ENCODE measurements at places on chromosomes 4 and X.

GRCh38 chrX:55056820-55057674 is 17.8 kb upstream of the PAGE2B start:
- peak; percentile 16 for DNase-seq

- no peak for DNase-seq
These were observed 42.0 kb downstream of the MTM1 start for GRCh38 chrX:150610446-150610845.

DNA sequence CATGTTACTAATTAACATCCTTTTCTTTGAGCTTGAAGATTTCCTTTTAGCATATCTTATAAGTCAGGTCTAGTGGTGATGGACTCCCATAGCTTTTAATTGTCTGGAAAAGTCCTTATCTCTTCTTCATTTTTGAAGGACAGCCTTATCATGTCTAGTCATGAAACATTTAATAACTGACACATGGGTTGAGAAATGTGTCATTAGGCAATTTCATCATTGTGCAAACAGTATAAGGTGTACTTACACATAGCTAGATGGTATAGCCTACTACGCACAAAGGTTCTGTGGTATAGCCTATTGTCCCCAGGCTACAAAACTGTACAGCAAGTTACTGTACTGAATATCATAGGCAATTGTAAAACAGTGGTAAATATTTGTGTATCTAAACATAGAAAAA is 34.5 kb upstream of the ALG13 start:
- no peak for DNase-seq

DNA sequence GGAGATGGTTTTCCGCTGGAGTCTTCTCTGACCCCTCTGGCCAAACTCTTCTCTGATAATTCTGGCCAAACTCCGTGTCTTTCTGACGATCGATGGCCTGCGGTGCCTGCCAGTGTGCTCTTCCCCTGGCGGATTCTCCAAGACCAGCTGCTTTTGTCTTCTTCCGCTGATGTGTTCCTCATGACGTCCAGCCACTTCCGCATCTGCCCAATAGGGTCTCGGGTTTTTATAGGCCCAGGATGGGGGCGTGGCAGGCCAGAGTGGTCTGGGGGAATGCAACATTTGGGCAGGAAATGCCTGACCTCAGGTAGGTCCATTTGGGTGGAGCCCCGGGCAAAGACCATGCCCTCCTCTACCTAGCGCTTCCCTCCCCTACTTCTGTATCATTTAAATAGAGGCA is 1542.1 kb downstream of the STIM2 start:
- DNase-seq: no peak

GRCh38 chrX:130594453-130594916 is 192.7 kb downstream of the RBMX2 start:
- no peak for DNase-seq

- DNase-seq: no peak
These were observed 52.4 kb upstream of the TSPAN5 start for GRCh38 chr4:98710831-98711230.

- DNase-seq: no peak
These were observed 9.8 kb downstream of the LAMP2 start for GRCh38 chrX:120459309-120459708.

GRCh38 chr4:145935253-145936141 is 3.1 kb downstream of the ZNF827 start:
- peak; percentile 32 for DNase-seq

GRCh38 chr4:162274354-162274753 is 110.6 kb upstream of the FSTL5 start:
- no peak for DNase-seq

- DNase-seq: no peak
These were observed 14.5 kb upstream of the TXLNG start for GRCh38 chrX:16771483-16772398.

- DNase-seq: no peak
These were observed 1698.3 kb downstream of the STIM2 start for GRCh38 chr4:28558895-28559294.

DNA sequence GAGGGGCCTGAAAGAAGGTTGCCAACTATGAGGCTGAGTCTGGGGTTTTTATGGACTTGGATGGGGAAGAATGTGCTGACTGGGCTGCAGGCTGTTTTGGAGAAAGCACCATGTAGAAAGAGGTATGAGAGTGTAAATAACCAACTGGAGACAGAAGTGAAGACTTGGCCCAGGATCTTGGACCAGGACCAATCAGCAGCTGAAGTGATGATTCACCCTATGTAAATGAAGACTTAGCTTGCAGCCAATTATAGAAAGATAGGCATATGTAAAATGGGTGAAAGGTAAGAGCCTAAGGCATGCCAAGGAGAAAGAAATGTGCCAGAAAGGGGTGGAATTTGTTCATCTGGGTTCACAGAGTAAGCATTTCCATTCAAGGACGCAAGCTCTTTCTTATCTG is 856.7 kb upstream of the PRKX start:
- DNase-seq: no peak

DNA sequence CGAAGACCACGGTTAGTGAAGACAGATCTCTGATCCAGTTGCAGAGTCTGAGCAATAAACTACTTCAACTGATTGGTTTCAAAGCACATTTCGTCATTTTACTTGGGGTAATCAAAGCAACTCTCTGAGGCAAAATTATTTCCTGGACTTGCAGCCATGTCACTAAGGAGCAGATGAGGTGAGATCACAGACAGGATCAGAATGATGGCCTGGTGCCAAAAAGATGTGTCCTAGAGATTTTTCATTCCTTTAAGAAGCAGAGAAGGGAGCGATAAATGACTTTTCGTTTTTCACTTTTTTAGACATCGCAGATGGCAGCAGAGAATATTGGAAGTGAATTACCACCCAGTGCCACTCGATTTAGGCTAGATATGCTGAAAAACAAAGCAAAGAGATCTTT is 83.9 kb downstream of the PTTG2 start:
- DNase-seq: no peak

- no peak for DNase-seq
These were observed 138.3 kb downstream of the PDE5A start for GRCh38 chr4:119490335-119490734.

GRCh38 chr4:24642981-24643547 is 58.7 kb upstream of the DHX15 start:
- DNase-seq: no peak

DNA sequence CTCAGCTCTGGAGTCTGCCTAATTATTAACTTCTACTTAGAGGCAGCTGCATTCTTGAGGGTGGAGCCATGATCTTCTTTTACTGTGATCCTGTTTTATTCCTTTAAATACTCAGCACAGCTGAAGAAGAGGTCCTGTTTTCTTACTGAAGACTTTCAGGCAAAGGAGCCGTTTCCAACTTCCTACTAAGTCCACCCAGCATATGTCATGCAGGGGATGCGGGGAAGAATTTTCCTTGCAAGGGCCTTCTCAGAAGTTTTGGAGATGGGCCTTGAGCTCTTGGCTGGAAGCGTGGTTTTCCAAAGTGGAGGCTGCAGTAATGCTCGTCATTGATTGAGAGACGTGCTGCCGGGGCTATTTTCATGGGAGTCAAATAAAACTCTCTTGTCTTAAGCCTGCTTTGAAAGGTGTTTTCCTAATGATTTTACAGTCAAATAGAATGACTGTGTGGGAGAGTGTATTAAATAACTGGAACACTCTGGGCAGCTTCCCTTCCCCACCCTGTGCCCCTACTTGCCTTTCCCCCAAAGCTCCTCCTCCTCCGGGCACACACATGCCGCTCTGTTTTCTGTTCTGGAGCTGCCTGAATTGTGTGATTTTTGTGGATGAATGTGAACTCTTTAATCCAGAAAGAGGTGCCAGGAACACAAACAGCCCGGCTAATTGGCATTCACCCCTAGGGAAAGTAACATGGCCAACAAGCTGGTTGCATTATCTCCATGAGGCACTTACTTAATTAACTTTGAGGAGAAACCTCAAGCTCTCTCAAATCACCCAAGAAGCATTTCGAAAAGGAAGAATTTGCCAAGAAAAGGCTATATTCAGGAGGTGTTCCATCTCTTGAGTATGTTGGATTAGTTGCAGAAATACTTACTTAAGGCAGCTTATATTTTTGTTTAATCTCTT is 28.1 kb downstream of the FGF2 start:
- no peak for DNase-seq

GRCh38 chrX:38225093-38225492 is 4.4 kb upstream of the SRPX start:
- DNase-seq: no peak

DNA sequence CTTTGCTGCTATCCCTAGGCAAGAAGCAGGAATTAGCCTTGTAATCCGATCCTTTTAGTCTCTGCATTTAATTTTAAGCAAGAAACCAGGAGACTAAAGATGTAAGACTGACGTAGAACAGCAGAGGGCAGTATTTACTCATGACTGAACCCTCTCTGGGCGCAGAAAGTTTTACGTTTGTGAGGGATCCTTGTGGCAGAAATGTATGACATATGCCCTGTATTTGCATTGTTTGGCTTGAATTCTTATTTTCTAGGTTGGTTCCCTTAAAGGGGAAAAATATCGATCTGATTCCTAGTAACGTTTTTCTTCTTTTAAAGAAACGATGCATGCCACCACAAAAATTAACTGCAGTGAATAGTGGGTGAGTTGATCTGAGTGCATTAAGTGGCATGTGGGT is 1.3 kb upstream of the FAT4 start:
- peak; percentile 10 for DNase-seq

GRCh38 chr4:85929961-85930665 is 429.7 kb downstream of the MAPK10 start:
- no peak for DNase-seq

GRCh38 chr4:6427439-6428090 is 44.8 kb downstream of the PPP2R2C start:
- DNase-seq: no peak

GRCh38 chr4:1048773-1049590 is 37.6 kb downstream of the FGFRL1 start:
- DNase-seq: peak; percentile 61

DNA sequence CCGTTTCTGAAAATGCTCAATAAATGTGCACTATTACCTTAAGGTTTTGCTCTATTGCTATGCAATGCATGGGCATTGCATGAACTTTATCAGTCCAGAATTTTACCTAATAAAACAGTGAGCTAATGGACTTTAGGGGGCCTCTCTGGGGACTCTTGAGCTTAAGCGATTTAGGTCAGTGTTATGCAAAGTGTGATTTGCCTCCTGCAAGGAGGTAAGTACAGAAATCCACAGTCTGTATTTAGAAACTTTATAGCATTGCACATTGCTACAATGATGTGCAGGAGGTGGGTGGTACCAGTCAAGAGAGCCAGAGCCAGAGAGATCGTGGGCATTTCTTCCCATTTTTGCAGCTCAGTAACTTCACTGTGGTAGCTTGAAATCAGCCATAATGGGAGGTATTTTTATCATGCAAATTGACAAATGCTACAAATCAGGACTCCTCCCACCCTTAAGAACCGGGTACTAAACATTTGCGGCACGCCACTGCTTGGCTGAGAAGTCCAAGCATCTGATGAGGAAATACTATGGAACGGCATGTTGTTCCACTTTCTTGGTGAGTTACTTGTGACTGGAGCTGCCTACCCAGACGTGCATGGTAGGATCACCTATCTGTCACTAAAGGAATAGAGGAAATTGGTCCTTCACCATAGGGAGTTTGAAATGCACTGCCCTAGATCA is 174.6 kb upstream of the PGRMC2 start:
- DNase-seq: no peak

DNA sequence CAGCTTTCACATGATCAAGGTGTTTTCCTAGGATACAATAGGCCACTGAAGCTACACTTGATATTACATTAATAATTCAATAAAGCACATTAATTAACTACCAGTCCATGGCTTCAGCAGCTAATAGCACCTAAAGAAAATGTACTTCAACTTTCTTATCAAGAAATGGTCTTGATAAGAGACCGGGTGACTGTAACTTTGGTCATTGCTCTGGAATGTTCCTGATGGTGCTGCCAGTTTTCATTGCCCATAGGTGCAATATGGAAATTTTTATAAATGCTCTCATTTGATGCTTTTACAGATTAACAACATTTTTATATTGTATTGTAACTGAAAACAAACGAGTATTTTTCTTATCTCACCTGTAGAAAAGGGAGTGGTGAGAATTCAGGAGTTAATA is 165.4 kb downstream of the SHROOM3 start:
- no peak for DNase-seq

DNA sequence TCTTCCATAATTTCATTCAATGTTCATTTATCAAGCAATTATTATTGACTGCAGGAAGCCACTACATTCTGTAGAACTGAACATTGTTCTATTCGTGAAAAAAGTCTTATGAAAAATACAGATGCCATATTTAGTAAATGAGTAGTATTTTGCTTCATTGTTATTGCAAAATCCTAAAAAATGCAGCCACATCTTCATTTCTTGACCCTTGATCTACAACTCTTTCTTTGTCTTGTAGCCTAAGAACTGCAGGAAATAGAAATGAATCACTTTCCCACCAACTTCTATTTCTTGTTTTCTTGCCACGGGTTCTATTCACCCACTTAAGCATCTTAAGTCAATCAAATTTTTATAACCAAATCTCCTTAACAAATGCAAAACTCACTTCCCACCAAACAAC is 63.3 kb downstream of the KCNIP4 start:
- no peak for DNase-seq

- DNase-seq: peak; percentile 85
These were observed at the start of gene DIAPH2 for GRCh38 chrX:96684339-96685209. TSS of gene DIAPH2 (plus strand) at chrX:96684842.

GRCh38 chrX:13165266-13166189 is 121.1 kb upstream of the FAM9C start:
- no peak for DNase-seq

DNA sequence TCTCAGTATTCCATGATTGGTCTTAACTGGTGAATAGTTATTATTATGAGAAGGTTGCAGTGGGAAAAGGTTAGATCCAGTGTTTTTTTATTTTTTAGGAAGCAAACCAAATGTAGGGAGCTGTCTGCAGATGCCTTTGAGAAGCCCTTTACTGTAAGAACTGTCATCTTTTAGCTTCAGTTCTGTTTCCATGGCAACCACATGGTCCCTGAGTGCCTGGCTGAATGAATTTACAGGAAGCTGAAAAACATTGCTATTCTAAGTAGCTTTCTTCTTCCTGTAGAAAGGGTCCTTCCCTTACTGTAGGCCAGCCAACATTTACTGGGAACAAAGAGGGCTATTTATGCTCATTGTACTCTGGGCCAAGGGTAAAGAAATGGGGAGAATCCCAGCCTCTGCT is 103.3 kb downstream of the DCLK2 start:
- no peak for DNase-seq

- DNase-seq: no peak
These were observed 25.1 kb downstream of the FAT1 start for GRCh38 chr4:186698525-186698924.

- DNase-seq: peak; percentile 9
These were observed 65.7 kb upstream of the PAGE1 start for GRCh38 chrX:49761481-49761880.

DNA sequence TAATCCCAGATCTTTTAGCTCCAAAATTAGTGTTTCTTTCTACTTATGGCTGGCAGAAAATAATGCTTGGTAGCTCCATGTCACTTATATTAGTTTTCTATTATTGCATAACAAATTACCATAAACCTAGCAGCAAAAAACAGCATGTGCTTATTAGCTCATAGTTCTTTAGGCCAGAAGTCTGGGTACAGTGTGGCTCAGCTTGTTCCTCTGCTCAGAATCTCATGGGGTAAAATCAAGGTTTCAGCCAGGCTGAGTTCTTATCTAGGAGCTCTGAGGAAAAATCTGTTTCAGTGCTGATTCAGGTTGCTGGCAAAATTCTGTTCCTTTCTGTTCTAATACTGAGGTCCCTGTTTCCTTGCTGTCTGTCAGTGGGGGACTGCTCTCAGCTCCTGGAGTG is 101.1 kb downstream of the CT47B1 start:
- DNase-seq: no peak
